ENCODE measurements at places on chromosomes 3 and 15.

- DNase-seq, result no peak
These were observed 32.2 kb downstream of the RPLP1 start for GRCh38 chr15:69484837-69485236.

DNA sequence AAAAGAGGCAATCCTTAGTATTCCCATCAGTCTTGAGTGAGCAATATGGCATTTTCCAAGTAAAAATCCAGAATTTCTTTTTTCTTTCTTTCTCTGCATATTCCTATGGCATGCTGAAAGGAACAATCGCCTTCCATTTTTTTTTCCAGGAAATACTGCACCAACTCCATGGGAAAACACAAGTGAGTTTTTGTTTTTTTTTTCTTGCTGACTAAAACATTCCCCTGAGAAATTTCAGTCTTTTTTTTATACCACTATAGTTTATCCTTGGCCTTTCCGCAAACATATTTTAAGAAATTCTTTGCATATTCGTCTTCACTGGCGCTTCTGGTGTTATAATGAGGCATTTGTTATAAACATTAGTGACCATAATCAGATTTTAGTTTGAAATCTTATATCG, 429.6 kb upstream of the MDFIC2 start:
- no peak for DNase-seq

- no peak for DNase-seq
These were observed 63.1 kb downstream of the POLQ start for GRCh38 chr3:121482660-121483059.

- no peak for DNase-seq
These were observed 38.7 kb downstream of the RTP4 start for GRCh38 chr3:187406927-187407326.

- DNase-seq, result no peak
These were observed 24.8 kb downstream of the AKAP13 start for GRCh38 chr15:85404918-85405866.

- no peak for DNase-seq
These were observed 508.6 kb downstream of the FHIT start for GRCh38 chr3:60742606-60743145.

DNA sequence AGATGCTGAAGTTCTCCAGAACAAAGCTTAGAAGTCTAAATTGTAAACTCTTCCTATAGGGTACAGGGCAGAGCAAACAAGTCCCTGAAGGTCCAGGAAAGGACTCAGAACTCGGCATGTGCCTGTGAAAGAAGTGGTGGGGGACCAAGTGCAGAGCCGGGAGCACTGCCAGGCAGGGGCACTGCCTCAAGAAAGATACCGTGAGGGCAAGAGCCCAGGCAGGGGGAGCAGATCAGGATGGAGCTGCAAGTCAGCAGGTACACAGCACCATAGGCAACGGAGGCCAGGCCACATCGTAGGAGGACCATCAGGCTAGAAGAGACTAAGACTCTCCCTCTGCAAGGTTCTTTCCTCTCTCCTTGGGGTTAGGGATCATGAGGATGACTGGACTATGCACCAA, 191.6 kb downstream of the OSBPL10 start:
- no peak for DNase-seq

DNA sequence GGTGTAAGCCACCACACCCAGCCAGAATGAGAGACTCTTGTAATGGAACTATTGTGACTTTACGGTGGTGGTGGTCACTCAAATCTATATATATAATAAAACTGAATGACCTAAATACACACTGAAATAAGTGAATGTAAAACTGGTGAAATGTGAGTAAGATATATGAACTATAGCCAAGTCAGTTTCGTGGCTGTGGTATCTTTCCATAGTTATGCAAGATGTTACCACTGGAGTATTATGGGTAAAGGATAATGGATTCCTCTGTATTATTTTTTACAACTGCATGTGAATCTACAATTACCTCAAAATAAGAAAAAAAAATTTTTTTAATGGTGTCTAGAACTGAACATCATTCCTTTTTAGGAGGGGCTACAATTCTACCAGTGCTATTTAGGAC, 21.9 kb downstream of the PIK3CB start:
- DNase-seq, result no peak

GRCh38 chr3:128992926-128993460, 883 bp downstream of the CFAP92 start:
- no peak for DNase-seq

DNA sequence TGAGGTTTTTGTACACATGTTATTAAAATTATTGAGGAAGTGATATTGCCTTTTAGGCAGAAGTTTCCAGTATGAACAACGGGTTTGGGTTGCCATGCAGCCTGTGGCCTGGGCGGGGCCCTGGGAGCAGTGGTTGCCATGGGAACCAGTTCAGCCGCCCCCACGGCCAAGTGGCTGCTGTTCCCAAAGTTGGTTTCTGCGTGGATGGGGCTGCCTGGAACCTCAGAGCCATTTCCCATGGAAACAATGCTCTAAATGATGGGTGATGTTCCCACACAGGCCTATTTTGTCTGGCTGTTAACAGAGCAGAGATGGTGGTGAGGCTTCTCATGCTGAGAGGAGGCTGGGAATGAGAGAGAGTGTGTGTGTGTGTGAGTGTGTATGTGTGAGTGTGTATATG, 19.5 kb downstream of the MRAS start:
- DNase-seq, result no peak

All from T-helper 9 cell (primary cell).